T-helper 17 cell (primary cell): ENCODE measurements at places on chromosomes 7 and 10. TPM values are rescaled to one million over a fixed set of nuclear protein-coding genes. Genes with fewer than 3 reads are reported as not detected.

- DNase-seq = no peak
Measured at GRCh38 chr10:100528123-100528886, 1.4 kb downstream of the NDUFB8 start.

- DNase-seq = no peak
Measured at GRCh38 chr10:99612167-99612831, 7.9 kb downstream of the SLC25A28 start.

DNA sequence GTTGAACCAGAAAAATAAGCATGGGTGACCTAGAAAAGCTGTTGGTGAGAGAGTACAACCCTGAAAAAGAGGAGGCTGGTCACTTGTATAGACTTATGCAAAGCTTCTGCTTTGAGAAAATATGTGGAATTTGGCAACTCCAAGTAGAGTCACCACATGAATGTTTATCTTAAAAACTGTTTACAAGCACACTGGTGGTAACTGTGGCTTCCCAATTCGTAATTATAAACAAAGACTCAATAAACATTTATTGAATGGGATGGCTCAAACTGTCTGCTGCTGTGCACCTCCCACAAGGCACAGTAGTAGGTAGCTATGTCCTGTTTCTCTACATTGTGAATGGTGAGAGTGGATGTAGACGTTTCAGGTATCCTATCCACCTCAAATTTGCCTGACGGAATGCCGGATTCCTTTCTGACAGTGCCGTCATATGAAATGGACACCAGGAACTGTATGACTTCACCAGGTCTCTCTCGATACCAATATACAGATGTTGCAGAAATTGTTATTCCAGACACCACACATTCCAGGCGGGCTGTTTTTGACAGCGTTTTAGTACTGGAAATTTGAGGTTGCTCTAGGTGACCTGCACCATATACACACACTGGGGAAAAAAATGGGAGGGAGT is 43.4 kb upstream of the TARP start:
- no peak for DNase-seq

DNA sequence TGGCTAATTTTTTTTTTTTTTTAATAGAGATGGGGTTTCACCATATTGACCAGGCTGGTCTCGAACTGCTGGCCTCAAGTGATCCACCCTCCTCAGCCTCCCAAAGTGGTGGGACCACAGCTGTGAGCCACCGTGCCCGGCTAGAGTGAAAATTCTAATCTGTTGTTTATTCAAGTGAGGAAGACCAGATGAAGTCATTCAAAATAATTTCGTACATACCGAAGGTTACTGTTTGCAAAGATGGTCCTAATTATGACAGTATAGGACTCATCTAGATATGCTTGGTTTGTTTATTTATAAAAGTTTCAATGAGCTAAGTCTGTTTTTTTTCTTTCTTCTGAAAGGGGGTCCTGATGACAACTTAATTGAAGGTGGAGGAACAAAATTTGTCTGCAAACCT is 376.8 kb downstream of the EXOC4 start:
- DNase-seq = no peak

- DNase-seq = no peak
Measured at GRCh38 chr10:117727421-117727820, 184.9 kb downstream of the EMX2 start.

DNA sequence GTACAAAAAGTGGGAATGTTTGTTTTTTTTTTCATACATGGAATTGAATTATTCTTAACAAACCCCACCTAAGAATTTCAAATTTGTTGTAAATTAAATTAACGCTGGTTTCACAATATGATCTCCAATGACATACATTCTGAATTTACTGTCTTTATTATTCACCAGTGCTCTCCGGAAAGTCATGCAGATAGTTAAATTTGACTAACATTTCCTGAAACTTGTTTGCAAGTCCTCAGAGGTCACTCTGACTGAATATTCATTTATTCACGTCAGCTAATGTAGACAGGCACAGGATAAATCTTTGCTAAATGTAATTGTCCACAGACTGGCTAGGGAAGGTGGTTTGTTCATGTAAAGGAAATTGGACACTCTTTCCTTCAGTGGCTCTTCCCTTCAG is 730.4 kb downstream of the PHTF2 start:
- DNase-seq = no peak

CADPS2 gene
- not detected for total RNA-seq

ASAH2 gene
- 1.0 TPM for total RNA-seq

PALD1 gene
- 0.07 TPM for total RNA-seq

SHTN1 gene
- 2.4 TPM for total RNA-seq

TAX1BP1 gene
- total RNA-seq = 117 TPM
